ENCODE measurements at places on chromosomes 16 and 17.

GRCh38 chr16:13999895-14000425, 71.2 kb upstream of the MRTFB start:
- DNase-seq = no peak

DNA sequence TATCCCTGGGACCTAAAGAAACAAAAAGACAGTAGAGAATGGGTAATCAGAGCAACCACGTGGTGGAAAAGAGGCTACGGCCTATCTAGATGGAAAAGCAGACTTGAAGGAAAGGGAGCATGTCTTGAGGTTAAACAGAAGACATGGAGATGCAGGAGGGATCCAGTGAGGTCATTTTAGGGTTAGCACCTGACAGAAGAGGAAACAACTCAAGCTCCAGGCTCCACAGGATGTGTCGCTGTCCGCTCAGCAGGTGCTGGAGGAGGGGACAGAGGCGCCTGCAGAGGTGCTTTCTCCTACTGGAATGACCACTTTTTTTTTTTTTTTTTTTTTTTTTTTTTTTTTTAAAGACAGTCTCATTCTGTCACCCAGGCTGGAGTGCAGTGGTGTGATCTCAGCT, 47.5 kb upstream of the CLEC3A start:
- no peak for DNase-seq

DNA sequence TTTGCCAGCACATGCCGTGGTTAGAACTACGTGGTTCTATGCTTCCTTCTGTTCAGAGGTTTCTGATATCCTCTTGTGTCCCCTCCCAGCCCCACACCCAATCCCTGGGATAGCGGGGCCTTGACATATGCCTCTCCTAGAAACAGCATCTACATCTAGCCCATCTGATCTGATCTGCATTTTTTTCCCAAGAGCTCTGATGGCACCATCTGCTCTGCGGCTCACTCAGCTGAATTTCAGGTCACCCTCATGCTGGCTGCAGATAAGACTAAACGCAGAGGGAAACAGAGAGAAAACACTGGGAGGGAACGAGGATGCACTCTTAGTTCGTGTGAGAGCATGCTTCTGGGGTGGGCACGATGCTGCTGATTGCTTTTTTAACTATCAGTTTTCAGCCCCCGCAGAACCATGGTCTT, 10.7 kb downstream of the WIPI1 start:
- DNase-seq = no peak

DNA sequence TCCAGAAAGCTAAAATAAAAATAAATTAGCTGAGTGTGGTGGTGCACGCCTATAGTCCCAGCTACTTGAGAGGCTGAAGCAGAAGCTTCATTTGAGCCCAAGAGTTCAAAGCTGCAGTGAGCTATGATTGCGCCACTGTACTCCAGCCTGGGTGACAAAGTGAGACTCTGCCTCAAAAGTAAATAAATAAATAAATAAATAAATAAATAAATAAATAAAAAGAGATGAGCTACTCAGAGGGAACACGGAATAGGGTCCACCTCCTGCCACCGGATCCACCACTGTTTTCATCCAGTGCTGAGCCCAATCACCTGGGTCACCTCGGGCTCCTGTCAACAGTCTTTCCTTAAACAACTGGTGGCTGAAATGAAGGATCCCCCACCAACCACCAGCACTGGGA, 6.7 kb upstream of the DPEP3 start:
- DNase-seq = no peak

GRCh38 chr16:23354246-23354645, 52.1 kb downstream of the SCNN1B start:
- no peak for DNase-seq

GRCh38 chr17:77315551-77316190, 174.9 kb downstream of the SEC14L1 start:
- no peak for DNase-seq

GRCh38 chr16:71676236-71676635, 48.3 kb downstream of the PHLPP2 start:
- no peak for DNase-seq

DNA sequence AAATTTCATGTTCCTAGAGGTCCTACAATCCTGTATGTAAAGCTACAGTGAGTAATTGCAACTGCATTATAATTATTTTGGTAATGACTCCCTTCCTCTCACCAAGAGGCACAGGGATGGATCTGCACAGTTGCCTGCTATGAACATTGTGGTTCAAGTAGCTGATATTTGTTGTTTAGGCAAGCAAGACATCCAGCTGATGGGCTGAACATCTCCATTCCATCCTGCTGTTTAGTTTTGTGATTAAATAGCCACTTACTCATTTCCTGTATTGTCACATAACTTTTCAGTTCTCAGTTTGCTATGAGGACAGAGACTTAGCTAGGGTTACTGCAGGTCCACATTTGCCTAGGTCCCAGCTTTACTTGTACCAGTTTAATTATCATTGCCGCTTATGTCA, 181.2 kb upstream of the TBX2 start:
- DNase-seq = no peak
